ENCODE measurements at places on chromosomes 12 and 14.
A peak's percentile ranks its signal among the peaks of the same experiment; 100 is the strongest.

GRCh38 chr14:36518031-36518585, 1.9 kb downstream of the NKX2-1 start:
- DNase-seq: no peak

DNA sequence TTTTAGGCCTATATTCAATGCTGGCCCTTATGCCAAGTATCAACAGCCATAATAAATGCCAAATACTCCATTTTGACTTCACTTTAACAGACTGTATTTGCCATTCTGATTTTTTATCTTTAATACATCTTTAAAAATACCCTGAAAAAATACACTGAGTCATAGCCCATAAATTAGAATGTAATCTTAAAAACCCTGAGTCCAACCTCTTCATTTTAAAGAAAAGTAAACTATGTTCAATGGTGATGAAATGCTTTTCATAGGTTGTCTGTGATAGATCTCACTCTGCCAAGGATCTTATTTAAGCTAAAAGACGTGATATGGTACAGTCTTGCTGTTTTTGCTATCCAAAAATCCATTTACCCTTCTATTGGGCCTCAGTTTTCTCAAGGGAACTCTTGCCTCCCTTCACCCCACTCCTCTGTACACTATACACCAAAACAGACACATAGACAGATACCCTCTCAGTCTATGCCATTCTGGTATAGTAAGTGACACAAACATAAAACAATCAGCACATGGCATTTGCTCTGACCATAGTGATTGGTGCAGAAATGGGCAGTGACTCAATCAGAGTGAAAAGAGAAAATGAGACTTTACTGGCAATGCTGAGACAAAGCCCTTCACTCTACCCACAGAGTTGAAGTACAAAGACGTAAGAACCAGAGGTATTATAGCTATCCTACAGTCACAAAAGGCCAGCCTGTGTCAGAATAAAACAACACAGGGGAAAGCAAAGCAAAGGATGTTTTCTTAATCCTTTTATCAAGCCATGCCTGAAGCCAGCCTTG, 49.1 kb downstream of the BTG1 start:
- no peak for DNase-seq

DNA sequence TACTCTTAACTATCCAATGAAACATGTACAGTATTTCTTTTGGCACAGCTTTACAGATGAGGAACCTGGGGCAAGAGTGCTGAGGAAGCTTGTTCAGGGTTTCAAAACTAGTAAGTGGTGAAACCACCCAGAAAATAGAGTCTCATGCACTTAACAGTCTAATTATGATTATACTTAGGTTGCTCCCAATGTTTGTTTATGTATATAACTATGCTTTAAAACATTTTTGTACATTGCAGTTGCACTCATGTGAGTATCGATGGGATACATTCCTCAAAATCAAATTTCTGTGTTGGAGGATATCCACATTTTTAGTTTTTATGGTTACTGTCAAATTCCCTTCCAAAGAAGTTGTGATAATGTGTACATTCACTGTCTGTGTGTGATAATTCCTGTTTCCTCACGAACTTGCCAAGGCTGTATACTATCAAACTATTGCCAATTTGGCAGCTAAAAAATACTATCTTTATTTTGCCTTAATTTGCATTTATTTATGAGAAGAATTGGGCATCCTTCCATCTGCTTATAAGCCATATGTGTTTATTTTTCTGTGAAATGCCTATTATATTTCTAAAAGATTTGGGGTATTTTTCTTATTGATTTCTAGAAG, 143.9 kb upstream of the SSTR1 start:
- DNase-seq: peak; percentile 27

DNA sequence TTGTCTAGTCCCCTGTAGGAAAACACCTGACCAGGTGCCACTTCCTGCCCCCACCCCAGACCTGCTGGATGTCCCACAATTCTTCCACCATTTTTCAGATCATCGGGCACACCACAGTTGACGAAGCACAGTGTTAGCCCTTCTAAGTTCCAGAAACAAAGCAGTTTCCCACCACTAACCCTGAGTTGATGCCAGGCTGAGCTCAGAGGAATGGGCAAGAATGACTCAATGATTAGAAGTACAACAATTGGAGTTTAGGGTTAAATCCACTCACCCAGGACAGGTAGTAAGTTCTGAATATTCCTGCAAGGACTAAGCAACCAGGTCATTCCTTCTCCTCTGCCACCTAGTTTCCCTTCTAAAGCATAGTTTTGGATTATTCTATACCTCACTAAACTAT, 979.8 kb downstream of the BCL11B start:
- no peak for DNase-seq

DNA sequence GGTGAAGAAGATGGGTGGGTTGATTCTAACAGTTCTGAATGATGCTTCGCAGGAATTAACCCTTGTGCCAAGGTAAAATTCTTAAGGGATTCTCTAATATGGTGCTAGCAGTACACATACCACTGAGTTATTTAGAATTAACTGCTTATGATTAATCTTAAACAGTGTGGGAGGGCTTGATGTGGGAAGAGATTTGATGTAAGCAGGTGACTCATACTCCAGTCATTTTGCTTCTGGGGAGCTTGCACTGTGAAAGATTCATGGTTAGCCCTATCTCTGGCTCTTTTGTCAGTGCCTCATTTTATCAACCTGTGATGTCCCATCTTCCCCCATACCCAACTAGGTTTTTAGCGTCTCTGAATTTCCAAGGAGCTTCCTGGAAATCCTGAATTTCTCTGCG, 83.8 kb downstream of the NRXN3 start:
- no peak for DNase-seq

GRCh38 chr14:69013943-69014782, 35.1 kb upstream of the ACTN1 start:
- peak; percentile 71 for DNase-seq

- DNase-seq: no peak
Observed at GRCh38 chr12:92208613-92209121, 63.0 kb upstream of the BTG1 start.

DNA sequence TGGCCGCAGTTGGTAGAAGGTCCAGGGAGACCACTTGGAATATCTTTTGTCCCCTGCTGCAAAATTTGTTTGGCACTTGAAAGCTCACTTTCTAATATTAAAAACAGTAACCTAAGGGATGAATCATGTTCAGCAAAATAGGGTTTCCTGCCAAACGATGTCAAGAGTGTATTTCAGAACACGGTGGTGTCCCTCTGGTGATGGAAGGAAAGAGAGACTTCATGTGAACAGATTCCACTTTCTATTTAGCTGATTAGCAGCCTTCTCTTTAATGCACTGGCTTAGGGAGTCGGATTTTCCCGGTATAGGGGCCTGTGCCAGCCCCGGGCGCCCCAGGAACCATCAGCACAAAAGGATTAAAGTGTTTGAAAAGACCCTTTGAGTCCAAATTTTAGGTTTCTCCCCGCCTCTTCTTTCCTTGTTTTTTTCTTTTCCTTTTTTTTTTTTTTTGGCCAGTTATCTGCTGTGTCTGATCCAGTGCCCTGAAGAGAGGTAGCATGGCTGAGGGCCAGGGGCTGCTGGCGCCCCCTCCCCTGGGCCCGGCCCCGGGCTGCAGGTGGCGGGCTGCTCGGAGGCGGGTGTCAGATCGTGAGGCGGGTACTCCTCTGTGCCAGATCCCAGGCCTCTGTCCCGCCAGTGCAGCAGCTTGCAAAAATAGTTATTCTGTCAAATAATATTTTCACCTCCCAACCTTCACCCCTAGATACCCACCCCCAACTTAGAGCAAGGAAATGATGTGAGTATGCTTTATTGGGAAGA, 88.3 kb downstream of the TESC start:
- DNase-seq: no peak

- DNase-seq: no peak
Observed at GRCh38 chr14:101820283-101820798, 58.8 kb downstream of the PPP2R5C start.

- DNase-seq: no peak
Observed at GRCh38 chr12:121535150-121536053, 45.4 kb downstream of the KDM2B start.

DNA sequence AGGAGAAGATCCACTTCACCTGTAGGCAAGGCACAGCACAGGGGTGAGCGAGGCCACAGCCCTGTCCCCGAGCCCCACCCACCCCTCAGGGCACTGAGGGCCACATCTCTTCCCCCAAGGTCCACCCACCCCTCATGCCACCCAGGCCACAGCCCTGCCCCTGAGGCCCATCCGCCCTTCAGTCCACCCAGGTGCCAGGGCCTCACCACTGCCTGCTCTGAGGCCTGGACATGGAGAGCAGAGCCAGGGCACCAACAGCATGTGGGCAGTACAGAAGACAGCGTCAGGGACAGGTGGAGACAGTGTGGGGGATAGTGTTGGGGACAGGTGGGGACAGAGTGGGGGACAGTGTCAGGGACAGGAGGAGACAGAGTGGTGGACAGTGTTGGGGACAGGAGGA, 138.3 kb downstream of the TMEM121 start:
- DNase-seq: no peak

DNA sequence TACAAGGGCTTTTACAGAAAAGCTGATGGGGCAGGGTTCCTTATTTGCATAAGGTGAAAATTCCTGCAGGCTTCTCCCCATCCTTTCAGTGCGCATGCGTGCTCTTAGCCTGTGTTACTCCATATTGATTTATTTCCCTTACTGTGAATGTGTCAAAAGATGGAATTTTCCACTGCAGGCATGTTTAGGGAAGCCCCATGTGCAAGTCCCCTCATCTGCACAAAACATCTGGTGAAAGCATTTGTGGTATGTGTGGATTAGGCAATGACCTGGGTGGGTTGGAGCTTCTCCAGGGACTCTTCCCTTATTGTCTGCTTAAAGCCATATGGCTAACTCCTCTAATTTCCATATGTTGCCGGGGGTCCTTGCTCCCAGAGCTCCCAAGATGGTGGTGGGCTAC, 912.7 kb upstream of the LRFN5 start:
- DNase-seq: no peak

DNA sequence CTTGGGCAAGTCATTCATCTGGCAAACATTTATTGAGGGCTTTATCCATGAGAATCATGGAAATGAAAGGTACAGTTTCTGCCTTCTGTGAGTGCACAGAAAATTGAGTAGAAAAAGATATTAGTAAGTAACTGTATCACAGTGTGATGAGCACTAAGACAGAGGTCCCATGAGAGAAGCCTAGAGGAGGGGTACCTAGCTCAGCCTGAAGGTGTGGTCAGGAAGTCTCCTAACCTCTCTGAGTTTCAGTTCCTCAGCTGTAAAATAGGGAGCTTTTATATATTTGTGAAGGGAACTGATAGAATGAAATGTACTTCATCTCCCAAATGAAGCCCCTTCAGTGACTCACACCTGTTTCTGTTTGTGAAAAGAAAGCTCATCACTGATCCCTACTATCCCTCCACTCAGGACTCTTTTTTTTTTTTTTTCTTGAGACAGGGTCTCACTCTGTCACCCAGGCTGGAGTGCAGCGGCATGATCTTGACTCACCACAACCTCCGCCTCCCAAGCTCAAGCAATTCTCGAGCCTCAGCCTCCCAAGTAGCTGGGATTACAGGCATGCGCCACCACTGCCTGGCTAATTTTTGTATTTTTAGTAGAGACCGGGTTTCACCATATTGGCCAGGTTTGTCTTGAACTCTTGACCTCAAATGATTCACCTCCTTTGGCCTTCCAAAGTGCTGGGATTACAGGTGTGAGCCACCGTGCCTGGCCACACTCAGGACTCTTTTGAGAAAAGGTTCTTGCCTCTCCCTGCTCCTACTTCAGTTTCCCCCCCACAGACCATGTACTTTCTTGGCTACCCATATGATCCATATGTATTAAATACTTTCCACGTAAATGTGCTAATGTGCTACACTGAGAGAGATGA, 93.7 kb upstream of the FUT8 start:
- DNase-seq: no peak

DNA sequence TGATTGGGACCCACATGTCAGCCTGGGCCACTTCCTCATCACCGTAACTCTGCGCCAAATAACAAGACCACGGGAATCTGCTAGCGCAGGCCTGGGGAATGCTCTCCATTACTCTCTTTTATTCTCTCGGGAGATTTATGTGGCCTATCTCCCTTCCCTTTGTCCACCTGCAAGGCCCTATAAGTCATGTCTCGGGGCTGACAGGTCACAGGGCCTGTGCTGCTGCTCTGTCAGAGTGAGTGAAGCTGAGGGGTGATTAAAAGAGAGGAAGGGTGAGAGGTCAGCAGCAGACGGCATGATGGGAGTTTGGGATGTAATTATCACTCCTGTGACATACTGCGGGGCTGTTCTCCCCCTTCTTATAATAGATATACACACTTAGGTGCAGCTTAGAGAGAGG, 26.2 kb upstream of the GPATCH2L start:
- no peak for DNase-seq

DNA sequence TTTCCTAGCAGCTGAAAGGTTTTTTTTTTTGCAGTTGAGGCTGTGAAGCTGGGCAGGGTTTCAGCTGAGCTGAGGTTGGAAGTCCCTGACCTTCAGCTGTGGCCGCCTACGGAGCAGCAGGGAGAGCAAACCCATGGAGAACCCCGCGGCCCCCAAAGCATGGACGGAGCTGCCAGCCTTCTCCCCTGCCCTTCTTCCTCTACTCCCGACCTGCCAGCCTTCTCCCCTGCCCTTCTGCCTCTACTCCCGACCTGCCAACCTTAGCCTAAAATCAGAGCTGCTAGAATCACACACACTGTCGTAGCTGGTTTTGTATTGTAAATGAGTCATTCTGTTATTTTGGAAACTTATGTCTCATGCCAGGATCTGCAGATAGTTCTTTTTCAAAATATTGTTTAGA, 74.6 kb downstream of the PPP2R5C start:
- DNase-seq: no peak

- DNase-seq: no peak
Observed at GRCh38 chr12:84131076-84131475, 781.5 kb downstream of the SLC6A15 start.

DNA sequence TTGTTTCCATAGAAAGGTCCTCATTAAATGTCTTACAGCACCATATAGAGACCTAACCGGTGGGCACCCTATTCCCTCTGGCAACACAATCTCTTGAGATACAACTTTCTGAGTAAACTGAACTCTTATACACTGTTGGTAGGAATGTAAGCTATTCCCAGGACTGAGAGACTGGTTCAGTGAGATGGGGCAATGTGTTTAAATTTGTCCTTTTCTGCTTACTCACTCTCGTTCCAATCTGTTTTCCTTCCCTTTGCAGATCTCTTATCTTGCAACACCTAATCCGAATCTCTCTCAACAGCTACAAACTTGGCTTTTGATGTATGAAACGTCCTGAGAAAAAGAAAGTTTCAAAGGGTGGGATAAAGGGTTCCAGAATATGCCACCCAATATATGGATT, 26.1 kb upstream of the ETV6 start:
- DNase-seq: no peak

DNA sequence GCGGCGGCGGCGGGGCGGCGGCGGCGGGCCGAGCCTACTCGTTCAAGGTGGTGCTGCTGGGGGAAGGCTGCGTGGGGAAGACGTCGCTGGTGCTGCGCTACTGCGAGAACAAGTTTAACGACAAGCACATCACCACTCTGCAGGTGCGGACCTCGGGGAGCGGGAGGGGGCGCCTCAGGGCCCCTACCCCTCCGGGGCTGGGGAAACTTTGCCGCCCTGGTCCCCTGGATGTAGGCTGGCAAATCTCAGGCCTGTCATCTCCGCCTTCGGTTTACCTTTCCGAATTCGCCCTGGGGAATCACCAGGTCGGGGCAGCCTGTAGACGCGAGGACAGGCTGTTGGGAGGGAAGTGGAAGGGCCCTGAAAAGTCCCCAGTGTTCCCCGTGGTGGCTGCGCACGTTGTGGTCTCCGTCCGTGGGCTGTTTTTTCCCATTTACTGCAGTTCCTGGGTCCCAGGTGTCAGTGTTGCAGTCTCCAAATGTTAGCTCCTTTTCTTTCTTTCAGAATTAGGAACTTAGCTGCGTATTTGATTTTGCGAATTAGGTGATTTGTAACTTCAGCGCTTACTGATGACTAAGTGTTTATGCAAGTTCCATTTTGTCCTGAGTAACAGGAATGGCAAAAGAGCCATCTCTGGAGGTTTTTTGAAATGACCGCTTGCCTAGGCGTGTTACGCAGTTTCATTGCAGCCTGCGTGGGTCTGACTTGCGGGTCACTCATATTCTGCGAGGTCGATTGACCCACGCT, 656 bp downstream of the RAB21 start:
- DNase-seq: peak; percentile 55

All from right lung (tissue), 10 donors.